Activated CD4-positive, alpha-beta T cell treated with anti-CD3 and anti-CD28 coated beads, Interleukin-2, amount 50 U/mL, for 16 hours (primary cell): ENCODE measurements at places on chromosomes 5 and 9.

DNA sequence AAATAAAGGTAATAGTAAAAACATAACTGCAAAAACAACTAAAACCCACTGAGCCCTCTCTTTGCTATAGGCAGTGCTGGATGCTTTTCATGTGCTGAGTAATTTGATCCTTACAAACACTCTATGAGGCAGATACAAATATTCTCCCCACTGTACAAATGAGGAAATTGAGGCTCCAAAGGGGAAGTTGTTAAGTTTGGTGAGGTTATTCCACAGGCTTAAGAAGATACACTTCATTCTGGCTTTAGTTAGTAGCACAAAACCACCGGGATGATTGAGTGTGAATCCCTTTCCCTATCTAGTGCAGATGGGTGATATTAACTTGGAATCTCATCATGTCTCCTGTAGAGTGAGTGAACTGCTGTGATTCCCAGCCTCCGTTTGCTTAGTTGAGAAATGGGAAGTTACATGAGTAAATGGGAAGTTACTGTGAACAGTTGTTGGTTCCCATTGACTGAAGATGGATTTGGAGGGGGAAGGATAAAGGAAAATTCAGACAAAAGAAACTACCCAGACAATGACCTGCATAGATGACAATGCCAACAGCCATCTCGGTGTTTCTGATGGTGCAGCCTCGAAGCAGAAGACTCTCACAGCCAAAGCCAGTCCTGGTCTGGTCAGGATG, 208.3 kb downstream of the ATP10B start:
- no peak for DNase-seq

- DNase-seq, result peak; percentile 87
Observed at GRCh38 chr5:56259002-56259511, 25.9 kb upstream of the ANKRD55 start.

DNA sequence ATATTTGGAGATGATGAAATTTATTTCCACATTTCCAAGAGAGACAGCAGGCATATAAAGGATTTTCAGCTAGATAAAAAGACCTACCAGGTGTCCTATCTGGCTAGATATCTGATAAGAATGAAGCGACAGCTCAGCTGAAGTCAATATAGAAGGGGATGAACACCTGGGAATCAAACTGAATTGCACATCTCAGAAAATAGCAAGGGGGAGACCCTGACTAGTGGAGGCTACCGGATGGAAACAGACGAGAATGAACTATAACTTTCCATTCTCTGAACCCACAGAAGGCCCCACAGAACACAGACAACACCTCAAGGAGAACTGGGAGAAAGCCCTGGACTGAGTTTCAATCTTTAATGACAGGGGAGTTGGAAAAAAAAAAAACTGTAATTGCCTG, 51.1 kb downstream of the CPLANE1 start:
- peak; percentile 9 for DNase-seq

GRCh38 chr9:7369384-7369821, 430.2 kb downstream of the DMAC1 start:
- DNase-seq, result no peak

GRCh38 chr5:9170026-9170425, 375.8 kb downstream of the SEMA5A start:
- no peak for DNase-seq

- DNase-seq, result no peak
Observed at GRCh38 chr5:142901476-142902185, 131.5 kb downstream of the ARHGAP26 start.

DNA sequence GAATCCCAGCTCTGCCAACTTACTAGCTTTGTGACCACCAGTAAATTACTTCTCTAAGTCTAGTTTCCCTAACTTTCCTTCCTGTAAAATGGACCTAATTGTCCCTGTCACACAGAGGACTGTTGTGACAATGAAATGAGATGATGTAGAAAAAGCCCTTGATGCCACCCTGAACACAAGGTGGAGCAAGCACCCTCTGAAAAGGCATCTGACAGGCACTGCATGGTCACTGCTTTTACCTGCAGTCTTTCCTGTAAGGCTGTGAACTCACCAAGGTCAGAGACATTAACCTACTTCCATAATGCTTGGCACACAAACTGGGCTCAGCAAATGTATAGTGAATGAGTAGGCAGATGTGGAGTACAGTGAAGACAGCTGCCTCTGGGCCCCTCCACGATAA, 6.1 kb downstream of the SLC31A2 start:
- DNase-seq, result peak; percentile 2

GRCh38 chr9:23542438-23542837, 283.6 kb downstream of the ELAVL2 start:
- DNase-seq, result no peak

DNA sequence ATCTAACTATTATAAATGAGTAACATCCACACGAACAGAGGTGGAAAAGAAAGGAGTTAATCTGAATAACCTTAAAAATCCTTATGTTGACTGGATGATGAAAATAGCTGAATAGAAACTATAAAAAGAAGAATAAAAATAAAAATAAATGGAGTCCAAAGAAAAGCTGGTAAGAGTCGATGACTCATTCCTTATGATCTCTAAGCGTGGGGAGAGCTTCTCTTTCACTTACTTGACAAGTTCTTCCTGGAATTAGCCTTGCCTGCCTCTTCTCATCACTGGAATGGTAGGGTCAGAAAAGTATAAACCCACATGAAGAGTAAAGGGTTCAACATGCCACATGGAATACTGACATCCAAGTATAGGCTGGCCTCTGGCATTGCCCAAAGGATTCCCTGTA, 477.0 kb upstream of the RGMB start:
- DNase-seq, result no peak

GRCh38 chr5:67844924-67845323, 370.6 kb upstream of the PIK3R1 start:
- DNase-seq, result no peak

DNA sequence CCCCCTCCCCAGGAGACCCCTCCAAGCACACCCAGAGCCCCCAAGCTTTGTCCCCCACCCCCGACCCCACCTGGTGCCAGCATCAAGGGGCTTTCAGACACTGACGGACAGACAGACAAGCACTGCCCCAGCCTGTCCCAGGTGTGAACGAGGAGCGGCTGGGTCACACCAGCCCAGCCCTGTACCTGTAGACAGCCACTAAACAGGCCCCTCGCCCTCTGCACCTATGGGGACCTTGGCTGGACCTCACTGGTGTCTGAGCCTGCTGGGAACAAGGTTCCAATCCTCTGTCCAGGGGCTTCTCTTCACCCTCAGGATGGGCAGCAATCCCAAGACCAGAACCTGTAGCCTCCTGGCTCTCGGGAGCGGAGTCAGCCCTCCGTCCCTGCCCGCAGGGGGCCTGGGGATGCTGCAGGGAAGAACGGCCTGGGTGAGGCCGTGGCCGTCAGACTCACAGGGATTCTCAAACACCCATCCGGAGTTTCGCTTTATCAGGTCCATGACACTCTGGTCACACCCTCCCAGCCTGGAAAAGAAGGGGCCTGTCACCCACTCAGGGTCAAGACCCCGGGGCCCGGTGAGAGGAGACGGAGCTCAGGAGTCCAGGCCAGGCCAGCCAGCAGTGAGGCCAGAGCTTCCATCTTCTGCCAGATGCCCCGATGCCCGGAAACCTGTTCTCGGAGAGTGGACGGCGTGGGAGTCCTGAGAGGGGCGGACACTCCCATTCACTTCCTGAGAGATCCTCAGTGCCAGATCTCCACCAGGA, 2.8 kb downstream of the LCN6 start:
- DNase-seq, result no peak

GRCh38 chr5:159021901-159022556, 77.7 kb downstream of the EBF1 start:
- DNase-seq, result no peak

DNA sequence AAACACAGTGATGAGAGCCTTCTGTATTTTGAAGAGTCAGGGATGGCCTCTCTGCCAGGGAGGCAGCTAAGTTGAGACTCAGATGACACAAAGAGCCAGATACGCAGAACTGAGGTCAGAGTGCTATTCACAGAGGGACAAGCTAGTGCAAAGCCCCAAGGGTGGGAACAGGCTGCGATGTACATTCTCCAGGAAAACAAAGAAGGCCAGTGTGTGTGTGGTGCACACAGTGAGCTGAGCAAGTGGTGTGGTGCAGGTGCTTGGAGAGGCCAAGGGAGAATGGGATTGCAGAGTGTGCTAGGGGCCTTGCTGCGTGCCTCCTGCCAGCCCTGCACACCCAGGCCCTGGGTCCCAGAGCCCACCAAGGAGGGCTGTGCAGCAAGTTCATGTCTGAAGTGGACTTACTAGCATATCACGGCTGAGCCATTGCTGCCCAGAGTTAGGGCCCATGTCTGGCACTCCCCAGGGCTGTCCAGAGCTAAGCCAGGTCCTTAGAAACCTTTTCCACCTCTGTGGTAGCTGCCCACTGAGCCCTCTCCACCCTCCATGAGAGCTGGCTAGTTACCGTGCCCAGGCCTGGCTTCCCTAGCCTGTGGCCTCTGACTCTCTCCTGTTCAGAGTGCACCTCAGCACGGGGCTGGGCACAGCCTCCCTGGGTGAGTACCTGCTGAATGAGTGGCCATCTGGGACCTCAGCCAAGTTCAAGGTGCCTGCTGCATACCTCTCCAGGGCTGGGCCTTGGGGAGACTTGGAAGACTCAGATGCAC, 9.3 kb downstream of the SLC25A48 start:
- DNase-seq, result no peak

DNA sequence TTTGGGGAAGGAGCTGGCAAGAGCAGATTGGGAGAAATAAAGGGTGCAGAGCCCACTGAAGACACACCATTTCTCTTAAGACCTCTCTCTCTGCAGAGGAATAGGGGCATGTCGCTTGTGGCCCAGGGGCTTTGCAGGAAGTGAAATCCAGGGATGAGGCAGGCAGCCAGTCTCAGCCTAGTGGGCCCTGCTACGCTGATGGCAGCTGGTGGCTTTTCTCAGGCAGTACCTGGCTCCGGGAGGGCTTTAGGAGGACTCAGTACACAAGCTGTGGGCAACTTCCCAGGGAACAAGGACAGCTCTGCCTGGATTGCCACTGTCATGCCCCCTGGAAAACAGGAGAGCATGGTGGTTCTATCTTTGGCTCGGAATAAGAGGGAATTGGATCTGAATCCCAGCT, 76.2 kb upstream of the NEURL1B start:
- no peak for DNase-seq

- DNase-seq, result no peak
Observed at GRCh38 chr5:180865981-180866695, 5.1 kb upstream of the ZFP62 start.

DNA sequence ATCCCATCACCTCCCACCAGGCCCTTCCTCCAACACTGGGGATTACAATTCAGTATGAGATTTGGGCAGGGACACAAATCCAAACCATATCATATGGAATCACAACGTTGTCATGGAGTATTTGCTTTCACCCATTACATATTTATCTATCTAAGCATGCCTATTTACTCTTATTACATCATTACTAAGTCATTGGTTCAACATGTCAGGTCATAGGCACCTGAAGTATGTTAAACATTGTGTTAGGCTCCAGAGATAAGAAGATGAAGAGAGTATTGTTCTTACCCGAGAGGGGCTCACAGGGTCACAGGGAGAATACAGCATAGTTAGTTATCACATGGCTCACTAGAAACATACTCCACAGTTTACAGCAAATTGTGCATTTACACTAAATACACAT, 150.5 kb downstream of the TMEM161B start:
- DNase-seq, result no peak

- no peak for DNase-seq
Observed at GRCh38 chr5:73061593-73061992, 58.8 kb upstream of the TMEM171 start.

- DNase-seq, result no peak
Observed at GRCh38 chr5:155926031-155926430, 400.9 kb upstream of the SGCD start.

- no peak for DNase-seq
Observed at GRCh38 chr5:157581901-157582300, 6.3 kb upstream of the ADAM19 start.

GRCh38 chr5:122844136-122844909, 1.1 kb upstream of the SNX24 start:
- DNase-seq, result no peak

GRCh38 chr9:123049589-123050222, 16.2 kb downstream of the GPR21 start:
- DNase-seq, result no peak

DNA sequence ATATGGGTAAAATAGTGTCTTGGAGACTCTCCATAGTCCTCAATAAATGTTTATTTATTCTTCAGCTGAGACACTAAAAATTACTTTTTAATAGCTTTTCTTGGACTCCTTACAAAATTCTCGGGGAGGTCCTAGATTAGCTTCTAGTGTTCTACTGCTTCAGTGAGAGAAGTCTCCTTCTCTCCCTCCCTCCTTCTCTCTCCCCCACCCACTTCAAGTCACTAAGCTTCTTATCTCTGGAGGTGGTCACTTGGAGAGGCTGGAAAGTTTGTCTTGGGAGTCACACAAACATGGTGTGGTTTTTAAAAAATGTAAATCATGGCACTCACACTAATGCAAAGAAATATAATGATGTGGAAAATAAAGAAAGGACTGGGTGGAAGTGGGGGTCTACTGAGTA, 64.1 kb downstream of the SEMA6A start:
- no peak for DNase-seq

GRCh38 chr9:124776618-124776953, 347 bp upstream of the OLFML2A start:
- no peak for DNase-seq

DNA sequence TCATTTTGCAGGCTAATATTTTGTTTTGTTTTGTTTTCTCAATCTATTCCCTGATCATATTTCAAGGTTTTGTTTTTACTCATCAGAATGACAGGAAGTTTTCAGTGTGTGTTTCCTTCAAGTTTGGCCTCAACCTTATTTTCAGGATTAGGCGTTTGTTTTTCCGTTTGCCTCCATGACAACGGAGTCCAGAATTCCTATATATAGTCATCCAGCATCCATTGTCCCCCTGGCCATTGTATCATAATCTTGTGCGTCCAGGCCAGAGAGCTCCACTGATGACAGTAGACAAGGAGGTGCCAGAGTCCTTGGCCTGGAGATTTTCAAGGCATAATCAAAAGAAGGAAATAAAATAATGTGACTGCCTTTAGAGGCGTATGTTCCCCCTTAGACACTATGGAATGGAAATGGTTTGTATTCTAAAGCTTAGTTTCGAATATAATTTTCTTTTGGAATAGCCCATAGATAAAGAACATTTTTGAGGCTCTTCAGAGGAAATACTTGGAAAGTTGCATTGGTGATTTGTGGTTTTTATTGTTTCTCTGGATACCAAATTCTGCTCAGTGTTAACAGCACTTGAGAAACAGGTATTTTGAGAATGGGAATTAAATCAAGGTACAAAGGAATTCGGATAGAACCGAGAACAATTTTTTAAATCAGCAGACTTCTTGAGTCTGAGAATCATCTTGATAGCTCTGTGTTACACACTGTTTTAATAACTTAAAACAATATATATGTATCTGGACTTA, 99.8 kb downstream of the ZNF462 start:
- DNase-seq, result no peak

- no peak for DNase-seq
Observed at GRCh38 chr5:168214071-168214470, 77.4 kb upstream of the WWC1 start.
